ENCODE measurements at places on chromosomes 6 and 20.

DNA sequence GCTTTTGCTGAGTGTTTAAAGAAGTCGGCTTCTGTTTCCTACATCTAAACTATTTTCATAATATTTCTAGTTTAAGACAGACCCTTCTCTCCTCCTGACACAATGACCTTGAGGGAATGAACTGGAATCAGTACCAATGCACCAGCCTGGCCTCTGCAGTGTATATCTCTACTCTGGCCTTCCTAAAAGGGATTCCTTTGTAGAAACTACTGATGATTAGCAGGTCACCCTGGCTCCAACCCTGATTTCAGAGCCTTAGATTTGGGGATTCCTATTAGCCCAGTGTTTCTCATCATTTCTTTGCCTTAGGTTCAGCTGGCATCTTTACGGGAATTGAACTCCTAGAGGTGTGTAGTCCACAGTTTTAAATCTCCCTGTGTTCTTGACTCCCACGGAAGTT lies 75.4 kb downstream of the ADGRB3 start:
- no peak for DNase-seq

DNA sequence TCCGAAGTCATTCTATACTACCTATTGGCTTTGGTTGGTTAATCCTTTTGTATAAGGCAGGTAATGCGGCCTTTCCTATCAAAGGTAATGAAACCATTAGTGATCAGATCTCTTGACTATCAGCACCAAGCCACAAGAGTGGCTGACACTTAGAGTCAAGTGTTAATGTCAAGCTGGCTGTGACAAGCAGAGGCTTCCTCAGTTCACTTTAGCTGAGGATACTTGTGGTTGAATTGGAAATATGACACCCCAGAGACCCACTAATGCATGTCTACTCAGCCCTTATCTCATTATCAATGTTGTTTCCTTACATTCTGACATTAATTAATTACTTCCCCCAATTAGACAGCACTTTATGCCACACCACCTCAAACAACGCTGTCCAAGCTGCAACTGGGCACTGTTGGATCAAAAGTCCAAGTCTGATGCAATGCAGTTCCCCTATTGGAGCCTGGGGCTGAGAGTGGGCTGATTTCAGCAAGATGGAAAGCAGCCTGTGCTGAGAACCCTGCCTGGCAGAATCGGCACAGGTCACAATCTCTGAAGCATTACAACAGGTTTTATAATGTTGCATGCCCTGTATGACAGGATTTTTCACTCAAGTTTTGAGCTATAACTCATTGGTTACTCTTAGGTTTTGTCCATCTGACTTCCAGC lies 273.5 kb downstream of the COL12A1 start:
- peak; percentile 24 for DNase-seq

GRCh38 chr20:50227506-50227905 lies 36.9 kb downstream of the CEBPB start:
- DNase-seq = no peak

GRCh38 chr20:44034451-44034850 lies 119.8 kb downstream of the TOX2 start:
- no peak for DNase-seq

DNA sequence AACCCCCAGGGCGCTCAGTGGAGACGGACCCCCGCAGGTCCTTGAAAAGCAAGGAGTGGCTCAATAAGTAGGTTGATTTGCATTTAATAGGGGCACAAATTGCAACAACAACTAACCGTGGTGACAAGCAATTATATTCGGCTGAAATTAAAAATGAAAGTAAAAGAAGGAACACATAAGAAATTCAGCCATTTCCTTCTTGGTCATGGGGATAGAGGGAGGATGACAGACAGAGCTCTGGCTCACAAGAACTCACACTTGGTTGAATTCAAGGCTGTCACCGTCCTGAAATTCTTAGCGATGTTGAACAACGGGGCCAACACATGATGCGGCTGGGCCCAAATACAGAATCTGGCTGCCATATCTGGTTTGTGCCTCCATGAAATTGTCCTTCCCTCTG lies 129.0 kb downstream of the EDN3 start:
- no peak for DNase-seq

GRCh38 chr6:142005021-142005420 lies 127.7 kb upstream of the GJE1 start:
- no peak for DNase-seq

- DNase-seq = no peak
These were observed 497.8 kb downstream of the PREX1 start for GRCh38 chr20:48329676-48330664.

- no peak for DNase-seq
These were observed 52.5 kb downstream of the CRYBG1 start for GRCh38 chr6:106413016-106413415.

GRCh38 chr6:1267057-1267732 lies 44.7 kb upstream of the FOXQ1 start:
- DNase-seq = no peak

DNA sequence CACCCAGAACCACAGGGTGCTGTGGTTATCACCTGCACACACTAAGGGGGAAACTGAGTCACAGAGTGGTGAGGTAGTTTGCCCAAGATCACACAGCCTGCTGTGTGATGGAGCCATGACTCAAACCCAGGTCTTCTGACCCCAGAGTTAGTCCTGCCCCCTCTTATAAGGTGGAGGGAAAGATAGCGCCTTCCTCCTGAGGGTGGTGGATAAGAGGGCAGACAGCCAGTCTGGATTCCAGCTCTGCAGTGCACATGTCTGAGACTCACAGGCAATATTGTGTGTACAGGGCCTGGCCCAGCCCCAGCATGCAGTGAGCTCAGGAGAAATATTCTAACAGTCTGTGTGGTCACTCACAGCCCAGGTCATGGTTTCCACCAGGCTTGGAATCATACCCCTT lies 393.7 kb downstream of the CDH4 start:
- no peak for DNase-seq

DNA sequence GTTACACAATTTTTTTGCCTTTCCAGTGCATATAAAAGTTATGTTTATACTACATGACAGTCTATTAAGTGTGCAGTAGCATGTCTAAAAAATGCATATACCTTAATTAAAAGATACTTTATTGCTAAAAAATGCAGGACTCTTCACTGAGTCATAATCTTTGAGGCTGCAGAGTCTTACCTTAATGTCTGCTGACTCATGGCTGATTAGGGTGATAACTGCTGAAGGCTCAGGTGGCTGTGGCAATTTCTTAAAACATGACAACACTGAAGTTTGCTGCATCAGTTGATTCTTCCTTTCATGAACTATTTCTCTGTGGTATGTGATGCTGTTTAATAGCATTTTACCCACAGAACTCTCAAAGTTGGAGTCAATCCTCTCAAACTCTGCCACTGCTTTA lies 19.1 kb downstream of the ZSCAN23 start:
- DNase-seq = no peak

DNA sequence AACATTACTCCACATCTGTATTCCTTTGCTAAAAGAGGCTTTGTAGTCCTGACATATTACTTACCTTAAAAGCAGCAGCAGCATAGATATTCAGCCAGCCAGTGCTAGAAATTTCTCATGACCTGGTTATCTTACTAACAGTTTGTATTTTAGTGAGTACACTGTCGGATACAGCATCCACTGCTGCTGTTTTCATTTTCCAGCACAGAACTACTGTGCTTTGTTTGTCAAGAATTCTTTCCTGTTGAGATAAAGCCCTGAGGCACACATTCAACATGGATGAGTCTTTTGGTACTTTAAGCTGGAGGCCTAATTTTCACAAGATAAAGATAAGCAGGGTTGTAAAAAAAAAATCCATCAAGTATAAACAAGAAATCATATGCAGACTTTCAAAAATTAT lies 311.2 kb upstream of the OPRM1 start:
- no peak for DNase-seq

DNA sequence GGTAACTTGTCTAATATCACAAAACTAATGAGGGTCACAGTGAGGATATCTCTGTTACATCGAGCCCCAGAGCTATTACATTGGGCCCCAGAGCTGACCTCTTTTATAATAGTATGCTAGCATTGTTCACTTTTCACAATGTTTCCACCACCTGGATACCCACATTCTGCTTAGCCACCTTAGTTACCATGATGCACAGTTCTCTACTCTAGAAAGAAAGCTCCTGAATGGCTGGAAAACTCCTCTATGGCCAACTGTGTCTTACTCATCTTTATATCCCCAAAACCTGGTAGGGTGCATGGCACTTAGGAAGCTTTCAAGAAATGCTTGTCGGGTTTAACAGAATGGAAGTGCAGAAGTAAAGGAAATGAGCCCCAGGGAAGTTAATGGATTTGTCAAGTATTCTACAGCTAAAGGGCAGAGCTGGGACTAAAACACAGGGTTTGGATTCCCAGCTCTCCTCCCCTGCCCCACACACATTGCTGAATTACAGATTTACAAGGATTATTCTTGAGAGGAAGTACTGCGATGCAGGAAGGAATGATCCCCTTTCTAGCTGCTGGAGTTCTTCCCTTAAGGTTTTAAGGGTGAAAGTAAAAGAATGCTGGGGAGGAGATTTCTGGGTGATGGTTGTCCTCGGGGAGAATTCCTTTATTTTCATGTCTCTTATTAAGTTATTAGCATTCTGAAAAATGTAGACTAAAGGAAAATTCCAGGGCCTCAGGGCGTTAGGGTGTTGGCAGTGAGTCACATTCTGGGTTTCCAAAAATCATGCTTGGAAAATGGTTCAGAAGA lies 16.1 kb upstream of the HINT3 start:
- no peak for DNase-seq

GRCh38 chr6:71139249-71139648 lies 149.4 kb upstream of the OGFRL1 start:
- DNase-seq = no peak

- peak; percentile 8 for DNase-seq
These were observed 25.8 kb upstream of the NRSN1 start for GRCh38 chr6:24100024-24100769.

DNA sequence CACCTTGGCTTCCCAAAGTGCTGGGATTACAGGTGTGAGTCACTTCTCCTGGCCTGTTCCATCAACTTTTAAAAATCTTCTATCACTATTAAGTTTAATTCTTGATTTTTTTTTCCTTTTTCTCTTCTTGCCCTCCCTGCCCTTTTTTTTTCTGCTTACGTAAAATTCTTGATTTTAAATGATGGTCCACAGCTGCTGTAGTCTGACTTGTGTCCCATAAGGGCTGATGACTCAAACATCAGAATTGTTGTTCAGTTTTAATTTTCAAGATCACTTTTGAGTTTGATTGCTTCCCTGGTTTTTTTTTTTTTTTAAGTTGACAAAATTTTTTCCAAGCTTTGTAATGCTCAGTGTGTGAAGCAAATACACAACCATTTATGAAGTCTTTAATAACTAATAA lies 61.9 kb downstream of the CBFA2T2 start:
- DNase-seq = no peak

GRCh38 chr6:63926258-63926780 lies 290.7 kb downstream of the PHF3 start:
- DNase-seq = no peak

DNA sequence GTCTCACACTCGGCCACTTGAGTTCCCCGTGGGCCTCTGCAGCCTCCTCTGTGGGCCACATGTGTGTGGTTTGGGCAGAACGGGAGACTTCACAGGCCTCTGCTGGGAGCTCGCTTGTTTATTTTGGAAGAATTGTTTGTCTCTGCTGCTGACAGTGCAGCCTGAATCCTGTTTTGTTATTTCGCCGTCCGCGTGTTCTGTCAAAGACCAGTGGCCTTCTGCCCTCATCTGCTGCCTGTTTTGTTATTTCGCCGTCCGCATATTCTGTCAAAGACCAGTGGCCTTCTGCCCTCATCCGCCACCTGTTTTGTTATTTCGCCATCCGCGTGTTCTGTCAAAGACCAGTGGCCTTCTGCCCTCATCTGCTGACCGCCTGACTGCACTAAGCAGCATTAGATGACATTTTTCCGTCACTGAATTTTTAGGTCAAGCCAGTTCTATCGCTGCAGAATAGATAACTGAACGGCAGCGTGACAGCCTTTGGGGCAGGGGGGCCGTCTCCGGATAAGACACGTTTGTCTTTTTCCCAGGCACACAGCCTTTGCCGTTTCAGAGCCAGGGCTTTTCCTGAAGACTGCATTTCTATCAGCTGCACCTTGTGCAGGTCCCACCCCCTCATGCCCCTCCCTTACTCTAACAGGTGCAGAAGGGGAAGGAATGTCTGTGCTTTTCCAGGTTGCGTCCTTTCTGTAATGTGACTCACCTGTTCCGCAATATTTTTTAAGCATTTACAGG lies 158.5 kb upstream of the AFDN start:
- no peak for DNase-seq

DNA sequence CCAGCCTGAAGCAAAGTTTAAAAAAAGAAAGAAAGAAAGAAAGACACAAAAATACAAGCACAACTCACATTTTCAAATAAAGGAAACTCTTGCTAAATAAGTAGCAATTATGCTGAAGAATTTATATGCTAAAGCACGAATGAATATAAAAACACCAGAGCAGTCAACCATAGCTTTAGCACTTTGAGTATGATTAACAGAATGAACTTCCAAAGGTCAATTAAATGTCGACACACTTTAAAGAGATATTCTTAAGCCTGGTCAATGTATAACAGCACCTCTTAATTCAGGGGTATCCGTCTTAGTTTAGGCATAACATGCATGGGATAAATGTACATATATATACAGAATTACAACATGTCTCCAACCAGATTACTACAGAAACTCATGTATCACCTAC lies 125.9 kb downstream of the OGFRL1 start:
- no peak for DNase-seq

DNA sequence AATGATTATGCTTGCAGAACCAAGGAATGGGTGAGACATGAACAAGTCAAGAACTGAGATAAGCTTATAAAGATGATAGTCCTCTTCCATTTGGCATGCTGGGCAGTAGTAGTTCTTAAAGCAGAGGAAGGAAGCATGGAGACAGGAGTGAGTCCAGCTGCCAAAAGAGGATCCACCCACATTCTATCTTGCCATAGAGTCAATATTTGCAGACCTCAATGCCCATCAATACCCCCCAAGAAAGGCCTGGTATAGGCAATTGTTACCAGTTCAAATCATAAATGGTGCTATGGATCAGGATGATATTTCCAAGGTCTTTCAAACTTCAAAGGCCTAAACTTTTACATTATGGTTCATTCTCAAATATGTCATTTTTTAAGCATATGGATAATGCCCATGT lies 4.8 kb downstream of the ARHGAP18 start:
- no peak for DNase-seq

- peak; percentile 75 for DNase-seq
These were observed 580.1 kb downstream of the TFAP2B start for GRCh38 chr6:51398793-51399192.
